ENCODE measurements at places on chromosomes 2 and 18. TPM values are rescaled to one million over a fixed set of nuclear protein-coding genes. Genes with fewer than 3 reads are reported as not detected.

Gene PLB1
- total RNA-seq: 1.8 TPM

Gene HAT1
- total RNA-seq: 96.5 TPM

Gene DPYSL5
- 7.5 TPM for total RNA-seq

Gene EGR4
- total RNA-seq: 0.43 TPM

Gene CRYBA2
- not detected for total RNA-seq

Gene GAREM2
- 10.3 TPM for total RNA-seq

Gene MC2R
- not detected for total RNA-seq

Gene ERFE
- total RNA-seq: 9.1 TPM

Gene OTOF
- total RNA-seq: 0.08 TPM

Gene TBC1D8
- 69.0 TPM for total RNA-seq

Gene NT5DC4
- total RNA-seq: not detected

Gene SLC9A4
- total RNA-seq: not detected

Gene QPCT
- 19.4 TPM for total RNA-seq

Gene CYP26B1
- 16.2 TPM for total RNA-seq

Gene LGALSL
- total RNA-seq: 10.1 TPM

Gene RAD51AP2
- not detected for total RNA-seq

Gene CDH19
- 1.5 TPM for total RNA-seq

Gene FEV
- not detected for total RNA-seq

Gene SPATS2L
- 148 TPM for total RNA-seq

Gene EVX2
- total RNA-seq: not detected

Gene LDLRAD4
- 1.5 TPM for total RNA-seq

Gene HYCC2
- 6.0 TPM for total RNA-seq

Gene C2orf49
- total RNA-seq: 18.7 TPM

Gene VSNL1
- not detected for total RNA-seq

Gene TDRD15
- not detected for total RNA-seq

Gene UGT1A4
- total RNA-seq: not detected

Gene STON1
- 0.39 TPM for total RNA-seq

Gene ATG9A
- 48.1 TPM for total RNA-seq

Gene CNPPD1
- 43.4 TPM for total RNA-seq

Gene C2orf66
- total RNA-seq: 0.11 TPM

Gene ZNF519
- 1.7 TPM for total RNA-seq

Gene DES
- total RNA-seq: 0.18 TPM

Gene NABP1
- total RNA-seq: 13.8 TPM

Gene B4GALT6
- total RNA-seq: 4.8 TPM

Gene PROKR1
- not detected for total RNA-seq

Gene PTPN2
- 20.6 TPM for total RNA-seq

Gene FAP
- not detected for total RNA-seq

Gene C2orf92
- total RNA-seq: 1.0 TPM

Gene SNORC
- 7.9 TPM for total RNA-seq

Gene IL36A
- not detected for total RNA-seq

Gene DSC2
- 0.86 TPM for total RNA-seq

Gene TEX44
- total RNA-seq: not detected

Gene CRYGA
- not detected for total RNA-seq

Gene TIMM21
- 57.6 TPM for total RNA-seq

Gene UNC80
- not detected for total RNA-seq

Gene DPP4
- total RNA-seq: 0.79 TPM

Gene OR6B2
- total RNA-seq: not detected

Gene ZNF385B
- not detected for total RNA-seq

Measured in A549 treated with ZK216348 at 1 μM for 4 hours (cell line).